KBM-7 (cell line): ENCODE measurements at places on chromosomes 5 and 9.

DNA sequence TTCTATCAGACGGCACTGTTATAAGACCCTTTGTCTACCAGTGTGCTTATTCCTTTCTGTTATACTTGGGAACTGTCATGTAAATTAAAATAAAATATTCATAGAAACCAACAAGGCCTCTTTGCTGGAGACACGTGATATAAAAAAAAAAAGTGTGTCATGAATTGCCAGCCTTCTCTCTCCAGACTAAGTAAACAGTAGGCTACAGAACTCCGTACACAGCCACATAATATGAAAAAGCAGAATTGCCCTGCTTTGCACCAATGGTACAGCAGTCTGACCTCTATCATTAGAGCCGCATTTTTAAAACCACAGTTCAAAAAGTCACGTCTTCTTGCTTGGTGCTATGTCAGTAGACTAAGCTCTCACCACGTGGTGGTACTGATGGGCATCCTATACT lies 231.3 kb downstream of the SEMA5A start:
- no peak for DNase-seq

DNA sequence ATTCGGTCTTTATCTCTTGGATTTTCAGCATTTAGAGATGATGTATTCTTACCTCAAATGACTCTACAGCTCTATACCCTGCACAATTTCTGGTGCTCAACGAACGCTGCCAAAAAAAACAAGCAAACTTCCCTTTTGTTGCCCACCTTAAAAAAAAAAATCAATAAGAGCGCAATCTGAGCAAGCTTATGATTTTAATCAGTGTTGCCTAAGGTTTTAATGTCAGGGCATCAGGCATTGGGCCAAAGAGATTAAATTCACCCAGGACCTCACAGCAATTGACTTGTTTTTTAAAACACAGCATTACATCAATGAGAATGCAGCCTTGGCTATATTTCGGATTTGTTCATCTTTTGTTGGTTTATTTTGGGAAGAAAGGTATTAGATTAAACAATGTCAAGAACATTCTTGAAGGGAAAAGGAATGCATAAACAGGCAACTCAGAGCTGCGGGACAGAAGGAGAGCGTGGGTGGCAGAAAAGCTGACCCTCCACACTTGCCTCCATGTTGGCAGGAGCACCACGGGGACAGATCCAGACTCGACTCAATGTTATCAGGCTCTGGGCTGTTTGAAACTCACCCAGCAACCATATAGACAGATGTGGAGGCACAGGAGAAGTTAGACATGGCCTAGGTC lies 127.5 kb upstream of the DAPK1 start:
- peak; percentile 8 for DNase-seq

DNA sequence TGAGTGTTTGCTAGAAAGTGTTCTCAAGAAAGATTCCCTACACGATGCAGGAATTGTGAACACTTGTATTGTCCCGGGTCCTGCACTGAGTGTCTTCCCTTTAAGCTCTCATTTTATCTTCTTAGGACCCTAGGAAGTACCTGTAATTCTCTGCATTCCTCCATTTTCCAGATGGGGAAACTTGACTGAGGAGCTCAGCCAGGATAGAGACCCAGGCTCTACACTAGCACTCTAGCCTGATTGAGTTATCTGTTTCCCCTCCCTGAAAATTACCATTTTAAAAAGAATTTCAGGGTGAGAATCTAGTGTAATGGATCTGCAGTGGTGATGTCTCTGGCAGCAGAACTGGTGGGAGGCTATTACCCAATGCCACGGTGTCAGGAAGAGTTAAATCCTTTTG lies 453.9 kb downstream of the KDM4C start:
- DNase-seq, result no peak

- DNase-seq, result no peak
Observed at GRCh38 chr9:12817702-12818101, 42.9 kb downstream of the LURAP1L start.

- peak; percentile 18 for DNase-seq
Observed at GRCh38 chr5:59543821-59544442, 349.6 kb downstream of the PDE4D start.

- no peak for DNase-seq
Observed at GRCh38 chr5:179874536-179875292, 16.1 kb upstream of the MRNIP start.

GRCh38 chr5:29077451-29077850 lies 2039.1 kb upstream of the CDH9 start:
- DNase-seq, result no peak

- no peak for DNase-seq
Observed at GRCh38 chr5:74027732-74028338, 401.8 kb downstream of the ARHGEF28 start.

GRCh38 chr5:1322955-1323802 lies 21.7 kb downstream of the CLPTM1L start:
- no peak for DNase-seq

GRCh38 chr5:53426878-53427277 lies 53.6 kb upstream of the FST start:
- no peak for DNase-seq

DNA sequence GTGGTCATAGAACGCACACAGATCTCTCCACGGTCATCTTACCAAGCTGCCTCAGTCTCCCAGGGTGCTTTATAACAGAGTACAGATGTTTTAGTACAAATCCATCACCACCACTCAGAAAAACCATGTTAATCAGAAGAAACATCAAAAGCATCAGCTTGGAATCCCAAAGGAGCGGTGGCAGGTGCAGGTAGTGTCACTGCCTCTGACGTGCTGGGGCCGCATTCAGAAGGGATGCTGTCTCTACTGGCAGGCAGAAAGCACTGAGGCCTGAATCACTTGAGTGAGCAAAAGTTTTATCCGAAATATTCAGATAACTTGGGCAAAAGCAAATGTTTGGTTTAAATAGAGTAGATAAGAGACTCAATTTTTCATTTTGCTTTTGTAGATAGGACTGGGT lies 448.4 kb upstream of the ZNF608 start:
- no peak for DNase-seq

GRCh38 chr9:22773501-22774220 lies 327.0 kb downstream of the DMRTA1 start:
- DNase-seq, result no peak

- DNase-seq, result no peak
Observed at GRCh38 chr5:42564689-42565356, 141.6 kb downstream of the GHR start.
